T-helper 17 cell (primary cell): ENCODE measurements at places on chromosomes 7 and 10. TPM values are rescaled to one million over a fixed set of nuclear protein-coding genes. Genes with fewer than 3 reads are reported as not detected.

DNA sequence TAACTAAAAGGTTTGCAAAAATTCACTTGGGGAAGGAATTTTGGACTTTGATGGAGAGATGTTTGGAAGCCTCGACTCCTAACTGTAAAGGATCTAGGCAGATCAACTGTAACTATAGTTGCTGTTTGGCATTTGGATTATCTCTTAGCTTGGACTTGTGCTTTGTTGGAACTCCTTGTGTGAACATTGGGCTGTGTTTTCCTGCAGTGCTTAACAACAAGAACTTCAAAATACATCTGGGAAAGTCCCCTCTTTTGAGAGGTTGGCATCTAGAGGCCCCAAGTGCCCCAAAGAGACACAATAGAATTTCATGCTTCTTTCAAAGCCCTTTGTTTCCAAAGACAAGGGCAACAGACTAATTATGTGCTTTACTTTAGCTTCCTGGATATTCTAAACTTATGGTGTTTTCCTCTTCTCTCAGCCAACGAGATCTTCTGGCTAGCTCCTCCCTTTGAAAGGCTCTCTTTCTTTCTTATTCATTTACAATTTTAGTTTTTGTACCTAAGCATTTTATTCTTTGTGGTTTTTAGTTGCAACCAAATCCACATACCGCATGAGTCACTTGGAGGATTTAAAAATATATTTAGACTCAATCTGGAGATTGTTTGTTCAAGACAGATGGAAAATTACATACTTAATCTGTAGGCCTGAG, 11.6 kb downstream of the ABCA13 start:
- H3K27ac ChIP-seq, result no peak overlapping the region
- H3K36me3 ChIP-seq, result no peaks in the 10 kb centered on the region
- H3K4me3 ChIP-seq, result no peak overlapping the region

GRCh38 chr7:139271718-139272628, 40.9 kb downstream of the UBN2 start:
- H3K4me1 ChIP-seq, result no peaks in the 10 kb centered on the region
- no peak for DNase-seq
- no peak overlapping the region for H3K27ac ChIP-seq
- H3K27me3 ChIP-seq, result no peaks in the 10 kb centered on the region
- H3K36me3 ChIP-seq, result peaks cover 12% of the 10 kb centered on the region
- H3K4me3 ChIP-seq, result no peak overlapping the region

Gene CAMK2B
- 0.31 TPM for total RNA-seq

Gene FAM25A
- total RNA-seq, result not detected

Gene SPRN
- not detected for total RNA-seq
